Kidney epithelial cell (primary cell): ENCODE measurements at places on chromosomes 1 and 21.
A peak's percentile ranks its signal among the peaks of the same experiment; 100 is the strongest.

- DNase-seq = no peak
Measured at GRCh38 chr1:44151808-44152207, 10.4 kb upstream of the KLF18 start.

DNA sequence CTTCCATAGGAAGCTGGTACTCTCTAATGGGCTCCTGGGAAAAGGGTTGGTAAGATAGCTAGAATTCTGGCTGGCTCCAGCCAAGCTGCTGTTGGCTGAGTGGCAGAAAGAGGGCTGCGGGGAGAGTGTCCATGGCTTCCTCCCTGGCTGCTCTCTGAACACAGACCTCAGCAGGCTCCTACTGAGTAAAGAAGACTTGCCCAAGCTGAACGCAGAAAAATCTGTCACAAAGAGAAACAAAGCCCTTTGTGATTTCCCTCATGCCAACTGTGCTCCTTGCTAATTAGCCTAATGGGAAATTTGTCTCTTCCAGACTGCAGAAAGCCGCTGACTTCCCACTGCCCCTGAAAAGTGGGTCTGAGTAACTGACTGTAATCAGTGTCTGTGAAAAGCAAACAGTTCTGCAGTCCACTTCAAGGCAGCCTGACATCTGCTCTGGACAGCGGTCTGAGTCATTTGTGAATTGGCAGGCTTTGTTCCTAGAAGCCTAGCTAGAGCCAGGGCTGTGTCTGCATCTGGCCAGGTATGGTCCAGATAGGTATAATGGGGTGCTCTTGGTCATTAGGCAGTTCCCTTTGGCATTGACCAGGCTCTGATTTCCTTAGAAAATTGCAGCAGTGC is 282.8 kb downstream of the ZNF648 start:
- no peak for DNase-seq

DNA sequence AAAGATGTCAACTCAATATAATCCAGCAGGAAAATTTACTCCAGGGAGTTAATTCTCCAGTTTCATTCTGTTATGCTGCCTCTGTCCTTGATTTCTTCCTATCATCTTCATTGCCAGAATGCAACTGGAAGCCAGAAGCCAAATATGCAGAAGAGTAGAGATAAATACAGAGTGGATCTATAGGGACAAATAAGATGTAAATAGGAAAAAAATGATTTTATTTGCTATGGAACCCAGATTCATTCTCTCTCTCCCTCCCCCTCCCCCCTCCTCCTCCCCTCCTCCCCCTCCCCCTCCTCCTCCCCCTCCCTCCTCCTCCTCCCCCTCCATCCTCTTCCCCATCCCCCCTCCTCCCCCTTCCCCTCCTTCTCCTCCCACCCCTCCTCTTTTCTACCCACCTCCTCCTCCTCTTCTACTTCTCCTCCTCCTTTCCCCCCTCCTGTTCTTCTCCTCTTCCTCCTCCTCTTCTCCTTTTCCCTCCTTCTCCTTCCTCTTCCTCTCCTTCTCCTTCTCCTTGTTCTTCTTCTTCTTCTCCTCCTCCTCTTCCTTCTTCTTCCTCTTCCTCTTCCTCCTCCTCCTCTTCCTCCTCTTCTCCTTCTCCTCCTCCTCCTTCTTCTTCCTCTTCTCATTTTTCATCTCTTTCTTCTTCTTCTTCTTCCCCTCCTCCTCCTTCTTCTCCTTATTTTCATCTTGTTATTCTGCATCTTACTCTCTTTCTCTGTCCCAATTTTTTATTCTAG is 306.4 kb downstream of the NUF2 start:
- DNase-seq = no peak

GRCh38 chr1:232925421-232926220 is 24.8 kb upstream of the NTPCR start:
- no peak for DNase-seq

DNA sequence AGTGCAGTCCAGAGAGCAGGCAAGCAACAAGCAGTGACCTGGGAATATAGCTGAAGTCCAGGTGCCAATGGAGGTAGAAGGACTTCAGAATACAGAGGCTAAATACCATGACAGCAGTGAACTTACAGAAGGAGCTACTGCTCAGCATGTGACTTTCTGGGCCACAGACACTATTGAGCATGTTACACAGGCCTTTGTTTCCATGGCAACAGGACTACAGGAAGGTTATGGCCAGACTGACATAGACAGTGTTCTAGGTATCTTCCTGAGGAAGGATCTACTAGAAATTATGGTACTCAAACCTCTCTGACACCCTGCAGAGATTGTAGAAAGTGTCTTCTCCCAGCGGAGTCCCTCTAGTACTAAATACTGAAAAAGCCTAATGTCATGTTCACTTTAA is 11.0 kb downstream of the OR2M5 start:
- DNase-seq = no peak

- DNase-seq = no peak
Measured at GRCh38 chr1:183282101-183282855, 96.2 kb downstream of the LAMC2 start.

DNA sequence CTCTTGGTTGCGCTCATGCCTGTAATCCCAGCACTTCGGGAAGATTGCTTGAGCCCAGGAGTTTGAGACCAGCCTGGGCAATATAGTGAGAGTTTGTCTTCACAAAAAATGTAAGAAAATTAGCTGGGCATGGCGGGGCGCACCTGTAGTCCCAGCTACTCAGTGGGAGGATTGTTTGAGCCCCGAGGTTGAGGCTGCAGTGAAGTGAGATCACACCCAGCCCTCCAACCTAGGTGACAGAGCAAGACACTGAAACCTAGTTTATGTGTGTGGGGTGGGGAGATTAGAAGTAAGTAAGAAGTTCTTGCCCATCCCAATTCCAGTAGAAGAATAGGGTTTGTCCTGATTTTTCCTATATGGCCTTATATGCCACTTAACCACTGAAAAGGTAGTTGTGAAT is 2.0 kb downstream of the RPL5 start:
- DNase-seq = no peak

DNA sequence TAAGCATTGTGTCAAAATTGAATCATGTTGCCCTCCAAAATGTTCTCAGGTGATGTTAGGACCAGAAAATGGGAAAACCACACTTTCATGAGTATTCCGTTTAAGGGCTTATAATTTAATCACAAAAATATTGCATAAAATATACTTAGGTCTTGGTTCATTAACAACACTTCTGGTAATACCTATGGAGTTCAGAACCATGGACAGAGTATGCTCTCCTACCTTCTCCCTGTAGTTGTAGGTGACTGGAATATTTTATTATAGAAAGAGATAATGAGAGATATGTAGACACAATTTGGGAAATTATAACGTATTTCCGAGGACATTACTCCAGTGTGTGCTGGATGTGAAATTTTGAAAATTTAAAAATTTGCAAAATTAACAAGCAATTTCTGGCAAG is 232.5 kb downstream of the NCAM2 start:
- no peak for DNase-seq

GRCh38 chr1:67645495-67646144 is 39.4 kb upstream of the GADD45A start:
- no peak for DNase-seq

GRCh38 chr1:47395433-47395832 is 20.7 kb upstream of the FOXE3 start:
- DNase-seq = no peak

DNA sequence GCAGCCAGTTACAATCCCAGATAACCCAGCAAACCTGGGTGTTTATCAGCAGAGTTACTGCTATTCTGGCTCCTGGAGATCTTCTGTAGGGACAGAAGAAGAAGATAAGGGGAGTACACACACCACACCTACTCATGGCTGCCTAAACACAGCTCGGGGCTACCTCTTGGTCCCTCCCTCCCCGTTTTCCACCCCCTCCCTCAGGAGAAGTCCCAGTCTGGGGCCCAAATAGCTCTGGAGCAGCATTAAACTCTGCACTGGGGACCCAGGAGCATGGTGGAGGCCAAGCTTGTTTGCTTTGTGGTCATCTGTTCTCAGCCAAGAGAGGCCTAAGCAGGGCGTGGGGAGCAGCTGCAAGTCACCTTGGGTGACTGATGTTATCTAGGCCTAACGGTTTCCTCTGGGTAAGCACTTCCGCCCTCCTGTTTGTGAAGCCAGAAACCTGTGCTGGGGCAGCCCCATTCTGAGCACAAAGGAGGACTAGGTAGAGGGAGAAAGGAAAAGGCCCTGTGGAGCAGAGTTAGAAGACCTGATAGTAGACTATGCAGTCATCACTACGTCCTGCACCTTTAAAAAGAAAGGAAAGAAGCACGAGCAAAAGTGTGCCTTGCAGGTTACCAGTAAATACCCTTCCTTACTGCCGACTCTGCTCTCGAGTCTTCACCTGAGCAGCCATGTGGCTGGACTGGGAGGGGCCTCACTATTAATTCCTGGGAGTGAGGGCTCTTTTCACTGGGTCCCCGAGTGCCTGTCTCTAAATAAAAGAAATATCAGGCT is 2.0 kb upstream of the RCSD1 start:
- DNase-seq = no peak

GRCh38 chr1:6998267-6998666 is 213.0 kb downstream of the CAMTA1 start:
- no peak for DNase-seq

GRCh38 chr1:166858726-166859419 is 17.2 kb downstream of the TADA1 start:
- DNase-seq = no peak

- DNase-seq = no peak
Measured at GRCh38 chr1:184152434-184152898, 100.9 kb downstream of the TSEN15 start.

DNA sequence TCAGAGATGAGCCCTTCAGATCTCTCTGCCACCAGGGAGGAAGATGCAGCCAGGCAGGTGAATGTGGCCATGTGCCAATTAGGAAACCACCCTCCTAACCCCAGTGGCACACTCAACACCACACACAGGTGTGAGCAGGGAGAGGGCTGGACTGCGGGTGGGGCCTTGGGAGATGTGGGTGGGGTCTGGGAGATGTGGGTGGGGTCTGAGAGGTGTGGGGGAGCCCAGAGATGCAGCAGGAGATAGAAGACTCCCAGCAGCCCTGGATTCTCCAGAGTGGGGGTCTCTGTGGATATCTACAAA is 43.2 kb upstream of the COL6A1 start:
- DNase-seq = no peak

- DNase-seq = no peak
Measured at GRCh38 chr1:11731691-11732283, 4.1 kb upstream of the AGTRAP start.

GRCh38 chr1:182601416-182601786 is 2.8 kb downstream of the RGS16 start:
- DNase-seq = peak; percentile 31

GRCh38 chr1:240171907-240172306 is 80.2 kb downstream of the FMN2 start:
- DNase-seq = no peak

GRCh38 chr1:51330331-51331201 is at the start of gene TTC39A:
TTC39A (minus strand) TSS chr1:51330562; CDS start chr1:51330477, 85 bp downstream.
- DNase-seq = no peak

- no peak for DNase-seq
Measured at GRCh38 chr1:156112276-156113137, 2.0 kb upstream of the LMNA start.
